ENCODE measurements at places on chromosomes 7 and 10.

DNA sequence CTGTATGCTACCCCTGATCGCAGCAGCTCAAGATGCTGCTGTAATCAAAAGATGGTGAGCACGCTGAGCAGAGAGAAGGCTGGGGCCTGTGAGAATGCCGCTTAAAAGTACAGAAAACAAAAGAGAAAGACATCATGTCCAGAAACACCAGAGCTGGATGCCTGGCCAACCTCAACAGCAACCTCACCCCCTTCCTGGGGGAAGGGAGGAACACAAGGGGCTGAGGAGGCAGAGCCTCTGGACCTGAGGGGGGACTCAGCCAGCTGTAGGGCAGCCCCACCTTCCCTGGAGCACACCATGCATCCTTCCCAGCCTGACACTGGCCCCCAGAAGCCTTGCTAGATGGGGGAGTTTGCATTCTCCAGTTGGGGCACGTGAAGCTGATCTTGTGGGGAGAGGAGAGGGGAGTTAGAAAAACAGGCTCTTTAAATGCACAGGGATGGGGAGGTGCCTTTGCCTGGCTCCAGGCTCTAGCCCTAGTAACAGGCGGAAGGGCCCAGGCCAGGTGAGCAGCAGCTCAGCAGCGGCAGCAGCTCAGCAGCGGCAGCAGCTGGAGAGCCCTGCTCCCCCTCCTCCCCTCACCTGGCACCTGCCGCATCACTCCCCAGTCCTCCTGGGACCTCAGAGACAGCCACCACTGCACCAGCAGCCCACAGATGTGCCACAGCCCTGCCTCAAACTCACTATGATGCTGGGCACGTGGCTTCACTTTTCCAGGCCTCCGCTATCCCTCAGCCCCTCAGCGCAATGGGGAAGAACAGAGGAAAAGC lies 156.3 kb downstream of the NEURL1 start:
- no peak for DNase-seq

DNA sequence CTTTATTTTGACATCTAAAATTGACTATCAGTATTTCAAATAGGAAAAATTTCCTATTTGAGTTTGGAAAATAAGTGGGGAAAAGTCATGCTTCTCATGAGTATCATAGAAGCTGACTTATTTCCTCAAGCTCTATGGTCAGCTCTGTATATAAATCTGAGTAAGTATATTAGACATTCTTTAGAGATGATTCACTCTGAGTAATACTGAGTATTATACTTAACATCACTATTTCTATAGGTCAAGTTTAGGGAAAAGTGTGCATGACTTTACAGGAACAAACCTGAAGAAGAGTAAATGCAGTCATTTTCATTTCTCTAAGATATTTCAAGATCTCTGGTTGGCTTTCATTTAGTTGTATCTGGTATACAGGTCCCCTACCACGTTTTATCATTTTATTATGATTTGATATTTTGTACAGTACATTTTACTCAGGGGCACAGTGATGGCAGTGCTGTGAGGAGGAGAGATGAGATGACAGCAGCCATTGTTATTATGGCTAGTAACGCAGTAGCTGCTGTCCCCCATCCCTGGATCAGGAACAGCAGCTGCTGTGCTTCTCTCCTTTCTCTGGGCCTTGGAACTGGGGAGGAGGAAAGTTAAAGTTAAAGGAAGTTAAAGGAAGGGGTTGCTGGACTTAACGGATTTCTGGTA lies 15.2 kb downstream of the SND1 start:
- DNase-seq: no peak

- DNase-seq: no peak
Measured at GRCh38 chr7:131638641-131639430, 82.4 kb upstream of the PODXL start.

- DNase-seq: no peak
Measured at GRCh38 chr10:94343151-94343550, 19.6 kb downstream of the NOC3L start.

GRCh38 chr10:103549349-103549685 lies 55.8 kb downstream of the NEURL1 start:
- DNase-seq: no peak

GRCh38 chr7:38615665-38616064 lies 15.5 kb downstream of the AMPH start:
- no peak for DNase-seq

DNA sequence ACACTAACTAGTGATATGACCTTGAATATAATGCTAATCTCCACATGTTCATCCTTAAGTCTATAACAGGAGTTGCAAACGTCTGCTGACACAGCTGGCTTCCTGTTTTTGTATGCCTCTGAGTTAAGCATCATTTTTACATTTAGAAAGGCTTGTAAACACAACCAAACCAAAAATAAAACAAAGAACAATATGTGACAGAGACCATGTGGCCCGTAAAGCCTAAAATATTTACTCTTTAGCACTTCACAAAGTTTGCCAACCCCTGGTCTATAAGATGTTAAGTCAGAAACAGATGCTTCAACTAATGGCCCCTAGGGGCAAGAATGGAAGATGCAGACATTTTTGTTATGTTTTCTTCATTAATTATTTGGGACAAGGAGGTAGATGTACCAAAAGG lies 109.3 kb downstream of the CPEB3 start:
- DNase-seq: no peak

DNA sequence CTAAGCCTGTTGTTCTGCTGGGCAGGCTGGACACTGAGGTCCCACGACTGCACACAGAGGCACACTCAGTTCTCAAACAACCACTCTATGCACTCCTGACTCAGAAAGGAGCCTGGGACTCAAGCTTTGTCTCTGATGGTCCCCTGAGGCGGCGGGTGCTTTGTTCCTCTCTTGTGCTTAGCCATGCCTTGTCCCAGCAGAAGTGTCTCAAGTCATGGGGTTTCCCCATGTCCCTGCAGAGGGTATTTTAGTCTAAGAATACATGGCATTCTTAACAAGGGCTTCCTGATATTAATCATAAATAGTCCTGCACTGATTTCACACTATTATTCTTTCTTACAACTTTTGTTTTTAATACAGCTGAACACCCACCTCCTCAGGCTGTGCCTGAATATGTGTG lies 72.5 kb downstream of the CXCL12 start:
- no peak for DNase-seq
